ENCODE measurements at places on chromosomes 2 and 18.
A peak's percentile ranks its signal among the peaks of the same experiment; 100 is the strongest.

DNA sequence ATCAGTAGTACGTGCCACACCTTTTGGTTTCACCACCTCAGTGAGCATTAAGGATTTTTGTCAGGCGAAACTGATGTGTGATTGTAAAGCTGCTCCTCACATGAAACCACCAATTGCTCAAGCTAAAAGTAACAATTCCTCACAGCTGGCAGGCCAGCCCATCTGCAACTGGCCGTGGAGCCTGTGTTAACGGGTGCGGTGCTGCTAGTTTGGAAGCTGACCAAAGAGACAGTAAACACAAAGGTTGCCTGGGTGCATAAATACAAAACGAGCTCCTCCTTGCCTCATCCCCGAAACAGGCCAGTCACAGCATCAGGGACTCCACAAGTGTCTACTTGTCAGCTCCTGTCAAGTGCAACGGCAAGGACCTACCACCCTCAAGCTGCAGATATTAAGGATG lies 32.0 kb downstream of the LGALSL start:
- DNase-seq: no peak

- DNase-seq: no peak
These were observed 98.5 kb upstream of the GPC1 start for GRCh38 chr2:240336820-240337427.

DNA sequence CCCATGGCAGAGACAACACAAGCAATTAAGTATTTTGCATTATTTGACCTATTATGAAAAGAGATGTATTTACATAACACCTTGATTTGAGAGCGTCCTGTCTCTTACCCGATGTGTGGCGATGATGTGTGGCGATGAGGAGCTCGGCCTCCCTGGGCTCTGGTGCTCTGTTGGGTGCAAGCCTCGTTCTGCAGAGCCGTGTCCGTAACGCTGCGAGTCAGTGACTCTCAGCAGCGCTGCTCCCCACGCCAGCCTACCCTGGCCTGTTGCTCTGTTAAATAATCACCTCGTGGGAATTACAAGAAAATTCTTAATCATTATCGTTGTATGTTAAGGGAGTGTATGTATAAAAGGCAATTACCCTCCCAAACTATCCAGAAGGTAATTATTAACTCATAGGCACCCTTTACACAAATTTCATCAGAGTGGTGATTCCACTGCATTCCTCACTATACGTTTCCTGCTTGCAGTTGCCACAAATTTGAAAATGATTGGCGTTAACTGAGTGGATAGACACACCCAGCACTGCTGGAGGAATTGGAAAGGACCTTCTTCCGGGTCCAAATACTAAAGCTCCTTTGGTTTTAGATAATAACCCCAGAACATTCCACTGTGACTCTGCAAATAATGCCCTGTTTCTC lies 52.0 kb upstream of the NFATC1 start:
- DNase-seq: no peak

DNA sequence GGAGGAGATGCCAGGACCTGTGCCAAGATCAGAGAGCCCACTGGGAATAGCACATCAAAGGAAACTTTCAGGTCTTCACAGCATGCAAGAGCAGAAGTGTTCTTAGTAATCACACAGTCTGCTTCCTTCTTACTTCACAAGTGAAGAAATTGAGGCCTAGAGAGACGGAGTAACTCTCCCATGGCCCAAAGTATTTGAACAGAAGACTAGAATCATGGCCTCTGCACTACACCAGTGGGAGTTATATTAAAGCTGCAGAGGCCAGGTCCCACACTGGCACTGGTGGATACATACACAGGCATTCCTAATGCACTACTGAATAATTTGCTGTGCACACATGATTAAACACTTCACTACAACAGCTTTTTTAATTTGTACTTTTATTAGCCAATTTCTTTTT lies 107.6 kb upstream of the RMP24 start:
- no peak for DNase-seq

DNA sequence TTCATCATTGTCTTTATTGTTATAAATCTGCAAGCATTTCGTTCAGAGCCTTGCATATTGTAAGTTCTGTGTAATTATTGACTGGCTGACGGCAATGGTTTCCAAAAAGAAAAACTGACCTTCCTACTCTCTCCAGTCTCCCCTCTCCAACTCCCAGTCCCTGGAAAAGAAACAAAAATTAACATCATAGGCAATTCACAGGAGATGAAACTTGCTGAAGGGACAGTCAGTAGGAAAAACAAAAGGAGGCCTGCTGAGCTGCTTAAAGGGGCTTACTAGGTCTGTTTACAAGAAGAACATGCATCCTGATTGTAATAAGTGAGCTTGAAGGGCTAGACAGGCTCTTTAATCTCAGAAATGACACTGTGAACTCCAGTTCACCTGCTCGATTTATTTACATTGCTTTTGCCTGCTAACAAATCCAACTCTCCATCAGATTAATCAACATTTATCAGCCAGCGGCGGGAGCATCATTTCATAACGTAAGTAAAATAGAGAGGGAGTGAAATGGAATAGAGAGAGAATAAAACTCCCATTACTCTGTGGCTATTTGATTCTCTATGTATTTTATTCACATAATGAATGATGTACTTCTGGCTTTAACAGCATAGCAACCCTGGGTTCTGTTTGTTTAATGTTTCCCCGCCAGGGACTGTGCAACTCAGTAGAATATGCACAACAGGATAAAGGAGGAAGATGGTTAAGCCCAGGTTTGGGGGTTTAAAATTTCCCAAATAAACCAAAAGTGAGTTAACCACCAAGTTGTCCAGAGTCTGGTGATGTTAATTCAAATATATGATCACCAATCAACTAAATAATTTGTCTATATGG lies 256.7 kb upstream of the SETBP1 start:
- DNase-seq: no peak

DNA sequence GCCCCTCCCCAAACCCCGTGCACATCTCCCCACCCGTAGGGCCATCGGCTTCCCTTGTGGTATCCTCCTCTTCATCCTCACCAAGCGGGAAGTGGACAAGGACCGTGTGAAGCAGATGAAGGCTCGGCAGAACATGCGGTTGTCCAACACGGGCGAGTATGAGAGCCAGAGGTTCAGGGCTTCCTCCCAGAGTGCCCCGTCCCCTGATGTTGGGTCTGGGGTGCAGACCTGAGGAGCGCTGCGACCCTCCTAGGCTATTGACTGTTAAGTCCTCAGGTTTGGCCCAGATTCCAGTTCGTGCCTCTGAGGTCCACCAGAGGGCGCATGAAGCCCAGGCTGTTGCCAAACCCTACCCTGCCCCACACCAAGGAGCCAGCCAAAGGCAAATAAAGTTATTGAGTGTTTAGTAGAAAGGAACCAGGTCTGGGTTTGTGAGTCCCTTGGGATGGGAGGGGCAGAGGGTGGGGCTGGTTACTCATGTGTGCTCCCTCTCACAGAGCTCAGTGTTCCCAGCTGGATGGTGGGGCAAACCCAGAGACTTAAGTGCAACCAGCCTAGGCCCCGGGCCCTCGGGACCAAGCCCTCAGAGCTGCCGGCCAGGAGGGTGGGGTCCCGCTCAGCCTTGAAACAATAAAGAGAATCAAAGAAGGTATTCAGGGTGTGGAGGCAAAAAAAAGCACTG lies 2.4 kb downstream of the PNKD start:
- DNase-seq: peak; percentile 48

DNA sequence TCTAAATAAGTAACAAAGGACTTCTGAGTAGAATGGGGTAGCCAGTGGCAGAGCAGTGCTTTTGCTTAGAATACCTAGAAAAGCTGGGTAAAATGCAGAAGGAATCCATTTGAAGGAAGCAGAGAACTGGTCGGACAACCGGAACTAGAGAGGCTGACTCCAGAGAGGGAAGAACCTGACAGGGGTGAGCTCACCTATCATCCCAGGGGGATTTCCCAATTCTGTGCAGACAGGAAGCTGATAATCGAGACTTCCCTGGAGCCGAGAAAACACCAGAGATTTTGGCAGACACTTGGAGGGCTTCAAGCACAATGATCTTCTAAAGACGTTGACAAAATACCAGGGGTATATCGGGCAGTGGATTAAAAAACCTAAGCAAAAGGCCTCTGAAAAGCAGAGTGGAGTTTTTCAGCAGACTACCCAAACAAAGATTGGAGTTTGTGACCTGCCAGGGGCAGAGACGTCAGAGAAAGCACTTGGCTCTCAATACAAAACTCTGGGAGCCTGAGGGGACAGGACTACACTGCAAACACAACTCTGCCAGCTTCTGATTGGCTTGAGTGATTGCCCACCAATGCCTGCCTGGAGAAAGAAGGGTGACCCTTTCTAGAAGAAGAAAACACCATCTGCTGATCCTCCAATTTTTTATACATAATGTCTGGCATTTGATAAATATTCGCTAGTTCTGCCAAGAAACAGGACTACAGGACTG lies 67.5 kb upstream of the TTN start:
- DNase-seq: peak; percentile 12

GRCh38 chr18:10455726-10456453 lies 1.5 kb downstream of the APCDD1 start:
- no peak for DNase-seq

- DNase-seq: no peak
These were observed 304.7 kb downstream of the FBXO15 start for GRCh38 chr18:73842795-73843394.

GRCh38 chr2:73823916-73824523 lies 4.7 kb upstream of the STAMBP start:
- no peak for DNase-seq

DNA sequence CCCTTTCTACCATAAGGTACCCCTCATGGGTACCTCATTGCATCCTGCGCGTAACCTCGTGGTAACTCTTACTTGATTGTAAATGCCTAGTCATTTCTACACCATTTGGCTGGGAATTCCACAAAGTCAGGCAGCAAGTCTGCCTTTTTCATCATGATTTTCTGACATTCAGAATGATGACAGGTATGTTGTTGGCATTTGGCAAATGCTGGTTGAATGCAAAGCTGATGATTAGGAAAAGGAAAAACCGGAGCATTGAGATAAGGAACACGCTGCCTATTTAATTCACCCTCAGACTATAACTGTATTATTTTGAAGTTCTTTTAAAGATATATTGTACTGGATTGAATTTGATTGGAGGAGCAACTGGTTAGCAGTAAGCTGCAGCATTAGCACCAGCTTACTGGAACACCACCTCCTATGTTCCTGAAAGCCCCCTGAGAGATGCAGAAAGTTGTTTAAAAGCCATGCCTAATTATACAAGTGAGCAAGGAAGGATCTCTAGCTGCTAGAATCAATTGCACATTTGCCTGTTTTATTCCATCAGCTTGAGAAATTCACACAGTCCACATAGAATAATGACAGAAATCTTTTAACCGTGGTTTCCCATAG lies 520.1 kb downstream of the LRP1B start:
- DNase-seq: peak; percentile 35

DNA sequence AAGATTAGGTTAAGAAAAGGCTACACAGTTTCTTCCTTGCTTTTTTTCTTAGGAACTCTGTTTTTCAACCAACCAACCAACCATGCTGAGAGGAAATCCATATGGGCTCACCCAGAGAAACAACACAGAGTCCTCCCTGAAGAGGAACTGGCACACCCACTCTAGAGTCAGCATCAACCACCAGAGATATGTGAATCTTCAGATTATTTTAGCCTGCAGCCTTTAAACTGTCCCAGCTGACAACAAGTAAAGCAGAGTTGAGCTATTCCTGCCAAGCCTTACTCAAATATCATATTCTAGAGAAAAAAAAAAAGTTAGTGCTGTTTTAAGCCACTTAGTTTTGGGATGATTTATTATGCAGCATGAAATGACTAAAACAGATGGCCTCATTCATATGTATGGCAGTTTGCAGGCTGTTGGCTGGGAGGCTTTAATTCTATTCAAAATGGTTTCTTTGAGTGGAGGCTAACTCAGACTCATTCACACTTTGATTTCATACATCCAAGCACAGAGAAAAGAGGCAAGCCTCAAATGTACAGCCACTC lies 1637.7 kb upstream of the LRRTM1 start:
- no peak for DNase-seq

DNA sequence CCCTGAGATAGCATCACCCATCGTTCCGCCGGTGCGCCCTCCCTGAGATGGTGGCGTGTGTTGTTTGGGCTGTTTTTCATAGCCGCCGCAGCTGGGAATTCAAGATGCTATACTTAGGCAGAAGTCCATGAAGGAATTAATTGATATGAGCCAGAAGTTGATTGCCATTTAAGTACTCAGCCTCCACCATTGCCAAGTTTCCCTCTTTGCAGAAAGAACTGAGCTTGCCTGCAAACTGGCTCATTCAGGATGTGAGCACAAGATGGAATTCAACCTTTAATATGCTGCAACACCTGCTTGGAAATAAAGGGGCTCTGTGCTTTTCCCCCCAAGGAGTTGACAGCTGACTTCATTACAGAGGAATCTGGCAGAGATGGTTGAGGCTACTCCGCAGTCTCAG lies 295.5 kb downstream of the ZNF521 start:
- no peak for DNase-seq

- no peak for DNase-seq
These were observed 24.7 kb downstream of the NUP35 start for GRCh38 chr2:183148955-183149354.

- no peak for DNase-seq
These were observed 1.1 kb downstream of the MIB1 start for GRCh38 chr18:21741562-21742314.

- no peak for DNase-seq
These were observed 102.7 kb downstream of the CSRNP3 start for GRCh38 chr2:165572151-165572550.

GRCh38 chr18:3305933-3306332 lies 44.0 kb downstream of the MYL12B start:
- peak; percentile 92 for DNase-seq

GRCh38 chr2:238920053-238920452 lies 72.2 kb downstream of the TWIST2 start:
- DNase-seq: no peak

DNA sequence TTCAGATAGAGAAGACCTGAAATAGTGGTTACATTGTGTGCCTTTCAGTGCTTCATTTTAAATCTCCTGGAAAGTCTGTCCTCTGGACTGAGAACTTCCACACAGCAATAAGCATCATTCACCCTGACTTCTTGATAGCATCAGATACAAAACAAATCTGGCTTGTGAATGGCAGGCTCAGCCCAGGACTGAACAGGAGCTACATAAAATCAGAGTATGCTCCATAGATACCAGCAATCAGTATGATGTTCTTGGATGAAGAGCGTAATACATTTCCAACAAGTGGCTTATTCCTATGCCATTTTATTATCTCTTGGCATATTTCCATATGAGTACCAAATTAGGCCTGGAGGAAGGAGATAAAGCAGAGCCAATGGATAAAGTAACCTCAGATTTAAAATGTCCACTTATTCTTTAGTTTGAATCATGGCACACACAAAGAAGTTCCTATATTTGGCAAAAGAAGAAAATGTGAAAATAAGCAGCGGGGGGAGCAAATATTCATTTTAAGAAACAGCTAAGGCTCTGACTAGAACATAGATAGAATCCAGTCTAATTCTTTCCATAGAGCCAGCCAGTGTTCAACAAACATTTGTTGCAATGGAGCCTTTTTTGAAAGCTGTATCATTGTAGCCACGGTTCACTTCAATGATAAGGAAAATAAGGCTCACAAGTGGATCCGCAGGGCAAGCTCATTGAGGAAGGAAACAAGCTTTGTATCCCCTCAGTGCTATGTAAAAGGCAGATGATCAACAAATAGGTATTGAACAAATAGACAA lies 230.8 kb upstream of the CHAC2 start:
- DNase-seq: no peak

Measured in NCI-H226 (cell line).